ENCODE measurements at places on chromosomes 7 and 10.

DNA sequence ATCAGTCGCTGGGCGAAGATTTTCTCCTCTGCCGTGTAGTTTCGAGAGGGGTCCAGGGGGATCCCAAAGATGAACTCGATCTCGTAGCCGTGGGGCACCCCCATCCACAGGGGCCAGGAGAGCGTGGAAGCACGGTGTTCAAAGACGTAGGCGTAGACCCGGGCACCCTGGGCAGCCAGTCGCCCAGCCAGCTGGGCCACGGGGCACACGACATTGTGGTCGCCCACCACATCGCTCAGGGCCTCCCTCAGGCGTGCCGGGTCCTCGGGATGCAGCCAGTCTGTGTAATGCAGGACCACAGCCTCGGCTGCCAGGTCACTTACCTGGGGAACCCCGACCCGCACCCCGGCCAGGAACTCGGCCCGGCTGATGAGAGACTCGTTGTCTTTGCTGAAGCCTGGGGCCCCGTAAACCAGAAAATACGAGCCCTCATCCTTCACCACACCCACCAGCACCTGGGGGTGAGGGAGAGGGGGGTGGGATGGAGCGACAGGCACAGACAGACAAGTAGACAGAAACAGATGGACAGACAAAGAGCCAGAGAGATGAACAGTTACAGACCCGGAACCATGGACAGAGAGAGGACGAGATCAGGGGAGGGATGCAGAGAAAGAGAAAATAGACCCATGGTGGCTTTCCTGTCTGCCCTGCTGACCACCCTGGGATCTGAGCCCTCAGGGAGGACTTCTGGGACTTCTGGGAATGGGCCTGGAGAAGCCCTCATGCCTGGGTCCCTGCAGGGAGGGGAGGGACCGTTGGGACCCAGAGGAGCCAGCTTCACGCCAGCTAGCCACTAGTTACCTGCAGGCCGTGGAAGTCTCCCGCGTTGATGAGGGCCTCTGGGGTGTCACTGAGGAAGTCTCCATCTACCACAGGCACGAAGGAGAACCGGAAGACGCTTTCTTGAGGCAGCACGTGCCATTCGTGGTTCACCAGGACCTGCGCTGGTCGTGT is 3.0 kb downstream of the ACHE start:
- DNase-seq, result no peak

GRCh38 chr7:77415476-77415822 is 700 bp downstream of the GSAP start:
- no peak for DNase-seq

GRCh38 chr7:7848246-7848645 is 120.3 kb upstream of the GLCCI1 start:
- no peak for DNase-seq

DNA sequence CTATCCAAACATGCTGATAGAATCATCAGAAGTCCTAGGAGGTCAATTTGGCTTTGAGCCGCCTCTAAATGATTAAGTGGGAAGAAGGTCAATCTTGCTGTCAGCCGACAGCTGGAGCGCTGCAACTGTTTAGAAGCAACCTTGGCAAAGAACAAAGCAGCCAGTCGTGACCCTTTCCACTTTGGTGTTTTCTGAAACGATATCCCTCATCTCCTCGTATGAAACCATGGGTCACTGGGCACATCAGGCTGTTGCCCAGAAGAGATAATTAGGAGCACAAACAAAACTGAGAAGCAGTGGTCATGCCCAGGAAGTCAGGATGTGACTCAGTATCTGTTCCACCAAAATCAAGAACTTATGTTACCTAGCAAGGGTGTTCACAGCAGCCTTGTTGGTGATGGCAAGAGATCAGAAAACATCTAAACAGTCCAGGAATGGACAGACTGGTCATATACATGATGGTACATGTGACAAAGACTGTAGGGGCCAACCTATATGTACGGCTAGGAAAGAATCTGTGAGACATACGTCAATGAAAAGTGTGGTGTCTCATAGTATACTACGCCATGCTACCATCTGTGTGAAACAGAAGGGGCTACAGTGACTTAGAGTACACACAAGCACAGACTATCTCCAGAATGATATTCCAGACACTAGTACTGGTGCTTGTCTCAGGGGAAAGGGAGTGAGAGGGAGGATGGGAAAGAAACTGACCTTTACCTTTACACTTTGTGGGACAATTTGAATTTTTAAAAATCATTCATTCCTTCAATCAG is 22.4 kb downstream of the STN1 start:
- DNase-seq, result no peak

DNA sequence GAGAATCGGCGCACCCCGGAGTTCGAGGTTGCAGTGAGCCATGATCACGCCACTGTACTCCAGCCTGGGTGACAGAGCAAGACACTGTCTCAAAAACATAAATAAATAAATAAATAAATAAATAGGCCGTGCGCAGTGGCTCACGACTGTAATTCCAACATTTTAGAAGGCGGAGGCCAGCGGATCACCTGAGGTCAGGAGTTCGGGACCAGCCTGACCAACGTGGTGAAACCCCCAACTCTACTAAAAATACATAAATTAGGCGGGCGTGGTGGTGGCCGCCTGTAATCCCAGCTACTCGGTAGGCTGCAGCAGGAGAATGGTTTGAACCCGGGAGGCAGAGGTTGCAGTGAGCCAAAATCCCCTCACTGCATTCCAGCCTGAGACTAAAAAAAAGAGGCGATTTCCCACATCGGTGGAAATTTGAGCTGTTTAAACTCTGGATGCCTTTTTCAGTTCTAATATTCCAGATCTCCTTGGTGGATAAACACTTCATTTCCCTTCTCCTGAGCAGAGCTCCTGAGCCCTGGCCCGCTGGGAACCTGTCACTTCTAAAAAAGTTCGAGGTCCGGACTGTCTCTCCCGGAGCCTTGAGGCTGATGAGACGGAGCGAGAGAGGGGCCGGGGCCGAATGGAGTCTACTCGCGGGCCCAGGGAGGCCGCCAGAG is 2.0 kb upstream of the NFKB2 start:
- no peak for DNase-seq

GRCh38 chr7:131649003-131649541 is 92.6 kb upstream of the PODXL start:
- no peak for DNase-seq

GRCh38 chr10:33804584-33804983 is 470.1 kb upstream of the NRP1 start:
- DNase-seq, result no peak

DNA sequence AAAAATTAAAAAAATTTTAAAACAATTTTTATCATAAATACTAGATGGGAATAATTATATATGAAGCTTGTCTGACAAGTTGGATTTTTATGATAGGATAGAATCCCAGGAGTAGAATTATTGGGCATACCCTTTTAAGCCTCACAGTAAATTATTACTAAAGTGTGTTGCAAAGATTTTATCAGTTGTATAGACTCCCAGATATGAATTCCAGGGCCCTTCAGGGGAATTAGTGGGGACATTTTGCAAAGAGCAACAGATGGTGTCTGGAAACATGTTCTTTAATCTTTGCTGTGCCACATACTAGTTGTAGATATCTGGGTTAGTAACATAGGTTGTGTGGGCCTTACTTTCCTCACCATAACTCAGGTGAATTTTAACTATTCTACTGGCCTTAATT is 28.7 kb downstream of the ZEB1 start:
- no peak for DNase-seq

GRCh38 chr7:12683678-12684585 is 3.5 kb upstream of the ARL4A start:
- no peak for DNase-seq

- DNase-seq, result no peak
These were observed 110.7 kb downstream of the AKR1D1 start for GRCh38 chr7:138186951-138187351.

DNA sequence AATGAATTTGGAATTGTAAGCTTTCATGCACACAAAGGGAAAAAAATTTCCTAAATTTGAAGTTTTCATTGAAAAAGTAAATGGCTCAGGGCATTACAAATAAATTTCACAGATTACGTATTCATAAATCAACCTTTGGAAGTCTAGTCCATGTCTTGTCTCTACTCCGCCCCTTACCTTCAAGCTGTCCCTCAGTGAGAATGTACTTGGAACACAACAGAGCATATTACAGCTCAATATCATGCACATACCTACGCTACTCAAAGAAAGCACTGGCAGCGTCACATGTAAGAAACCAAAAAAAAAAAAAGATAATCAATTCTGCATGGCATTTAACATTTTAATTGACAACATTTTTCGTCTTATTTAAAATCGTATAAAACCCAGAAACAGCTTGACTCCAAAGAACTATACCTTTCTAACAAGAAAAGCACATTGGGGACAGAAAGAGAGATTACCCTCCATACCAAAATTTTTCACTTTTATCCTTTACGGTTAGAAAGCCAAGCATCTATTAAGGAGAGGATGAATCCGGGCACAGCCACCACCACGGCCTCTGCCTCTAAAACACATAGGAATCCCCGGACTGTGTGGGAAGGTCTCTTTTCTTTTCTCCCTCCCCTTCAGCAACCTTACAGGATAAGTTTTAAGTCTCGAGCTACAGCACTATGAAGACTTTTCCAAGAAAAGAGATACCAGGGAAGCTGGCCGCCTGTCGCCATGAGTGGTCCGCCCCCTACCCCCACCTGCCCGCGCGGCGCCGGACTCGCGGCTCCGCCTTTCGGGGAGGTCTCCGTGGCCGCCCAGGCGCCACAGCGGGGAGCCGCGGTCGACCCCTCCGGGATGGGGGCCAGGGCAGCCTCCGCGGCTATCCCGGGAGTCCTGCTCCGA is 1.1 kb downstream of the JMJD1C start:
- DNase-seq, result no peak

GRCh38 chr10:72229261-72230251 is 13.5 kb upstream of the ASCC1 start:
- no peak for DNase-seq

- no peak for DNase-seq
These were observed 161.4 kb downstream of the NEURL1 start for GRCh38 chr10:103654925-103655324.

GRCh38 chr7:26166684-26167266 is 14.8 kb downstream of the NFE2L3 start:
- no peak for DNase-seq

- no peak for DNase-seq
These were observed 11.4 kb upstream of the ZNF12 start for GRCh38 chr7:6718124-6718523.

- no peak for DNase-seq
These were observed 877.6 kb downstream of the LRMDA start for GRCh38 chr10:76309070-76309469.

GRCh38 chr7:28207486-28208158 is 27.0 kb upstream of the JAZF1 start:
- DNase-seq, result no peak

DNA sequence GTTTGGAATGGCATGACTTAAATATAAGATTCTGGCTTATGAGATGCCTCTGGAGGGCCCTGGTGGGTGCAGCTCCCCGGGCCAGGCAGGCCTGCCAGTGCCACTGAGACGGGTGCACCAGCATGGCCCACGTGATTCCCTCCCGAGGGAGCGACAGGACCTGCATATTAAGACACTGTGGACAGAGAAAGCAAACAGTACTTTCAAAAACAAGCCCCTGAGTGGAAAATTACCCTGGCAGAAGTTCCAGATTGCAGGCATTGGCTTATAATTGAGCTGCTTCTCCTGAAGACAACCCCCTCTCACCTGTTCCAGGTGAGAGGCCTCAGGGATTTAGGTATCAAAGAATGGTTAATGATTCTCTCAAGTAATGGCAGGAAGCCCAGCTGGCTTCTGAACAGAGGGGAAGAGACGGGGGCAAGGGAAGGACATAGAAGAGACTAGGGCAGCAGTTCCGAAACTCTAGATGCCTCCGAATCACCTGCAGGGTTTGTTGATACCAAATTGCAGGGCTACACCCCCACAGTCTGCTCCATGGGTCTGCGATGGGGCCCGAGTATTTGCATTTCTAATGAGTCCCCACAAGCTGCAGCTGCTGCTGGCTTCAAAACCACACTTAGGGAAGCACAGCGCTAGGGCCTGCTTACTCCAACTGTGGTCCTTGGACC is 66.0 kb upstream of the DOCK1 start:
- no peak for DNase-seq

DNA sequence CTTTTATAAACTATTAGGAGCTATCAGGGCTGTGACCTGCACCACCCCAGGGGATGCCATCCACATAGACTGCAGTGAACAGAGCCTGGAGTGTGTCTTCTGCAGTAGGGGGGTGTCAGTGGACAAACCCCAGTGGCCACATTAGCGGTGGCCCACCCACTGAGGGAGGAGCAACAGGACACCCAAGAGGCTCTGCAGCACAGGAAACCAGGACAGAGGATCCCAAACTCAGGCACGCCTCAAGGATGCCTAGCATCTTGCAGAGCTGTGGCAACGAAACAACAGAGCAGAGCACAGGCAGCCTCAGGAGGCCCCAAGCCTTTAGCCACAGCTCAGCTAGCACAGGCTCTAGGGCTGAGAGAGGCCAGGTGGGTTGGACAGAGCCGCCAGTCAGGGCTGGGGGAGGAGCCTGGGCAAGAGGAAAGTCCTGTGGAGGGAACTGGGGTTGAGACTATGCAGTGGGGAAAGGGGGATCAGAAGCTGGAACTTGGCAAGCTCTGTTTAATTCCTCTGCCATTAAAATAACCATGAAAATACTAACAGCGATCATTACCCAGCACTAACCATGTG is 53.8 kb downstream of the GRID1 start:
- DNase-seq, result no peak

DNA sequence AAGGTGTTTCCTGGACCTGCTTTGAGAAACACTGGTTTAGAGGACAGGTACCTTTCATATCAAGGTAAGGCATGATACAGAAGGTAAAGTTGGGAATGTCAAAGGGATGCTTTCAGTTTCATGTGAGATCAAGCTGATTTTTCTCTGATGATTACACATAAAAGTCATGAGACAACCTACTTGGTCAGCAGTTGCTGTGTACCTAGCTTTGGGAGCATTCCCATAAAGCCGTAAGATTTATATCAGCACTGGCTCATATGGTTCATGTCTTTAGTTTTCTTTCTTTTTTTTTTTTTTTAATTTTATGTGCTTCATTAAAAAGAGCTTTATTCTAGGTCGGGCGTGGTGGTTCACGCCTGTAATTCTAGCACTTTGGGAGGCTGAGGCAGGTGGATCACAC is 265.3 kb upstream of the LRGUK start:
- DNase-seq, result no peak

GRCh38 chr10:60821656-60822055 is 43.4 kb downstream of the CDK1 start:
- no peak for DNase-seq

- no peak for DNase-seq
These were observed 198.7 kb downstream of the CXCL12 start for GRCh38 chr10:44186150-44186549.

- DNase-seq, result no peak
These were observed 21.5 kb upstream of the GHITM start for GRCh38 chr10:84117686-84118394.

Data from stimulated activated CD4-positive, alpha-beta T cell treated with anti-CD3 and anti-CD28 coated beads, Interleukin-12 subunit alpha, Interleukin-12 subunit beta, amount 100 ng/mL, for 24 hours (primary cell).